ENCODE measurements at places on chromosomes 2 and 18.

DNA sequence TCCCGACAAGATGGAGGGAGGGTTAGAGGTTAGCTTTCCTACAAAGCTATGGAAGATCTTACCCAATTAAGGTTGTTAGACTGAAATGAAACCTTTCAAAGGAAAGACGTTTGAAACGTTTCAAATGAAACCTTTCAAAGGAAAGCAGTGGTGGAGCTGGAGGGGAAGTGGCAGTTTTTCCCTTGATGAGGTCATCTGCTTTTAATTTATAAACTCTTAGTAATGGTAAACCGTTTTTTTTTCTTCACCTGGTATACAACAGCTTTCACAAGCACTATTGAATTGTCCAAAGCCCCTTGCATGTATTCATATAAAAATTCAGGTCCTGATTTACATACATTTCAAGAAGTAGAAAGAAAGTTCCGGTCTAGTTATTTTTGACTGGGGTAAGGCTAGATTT lies 7.4 kb downstream of the PMAIP1 start:
- no peak for DNase-seq

DNA sequence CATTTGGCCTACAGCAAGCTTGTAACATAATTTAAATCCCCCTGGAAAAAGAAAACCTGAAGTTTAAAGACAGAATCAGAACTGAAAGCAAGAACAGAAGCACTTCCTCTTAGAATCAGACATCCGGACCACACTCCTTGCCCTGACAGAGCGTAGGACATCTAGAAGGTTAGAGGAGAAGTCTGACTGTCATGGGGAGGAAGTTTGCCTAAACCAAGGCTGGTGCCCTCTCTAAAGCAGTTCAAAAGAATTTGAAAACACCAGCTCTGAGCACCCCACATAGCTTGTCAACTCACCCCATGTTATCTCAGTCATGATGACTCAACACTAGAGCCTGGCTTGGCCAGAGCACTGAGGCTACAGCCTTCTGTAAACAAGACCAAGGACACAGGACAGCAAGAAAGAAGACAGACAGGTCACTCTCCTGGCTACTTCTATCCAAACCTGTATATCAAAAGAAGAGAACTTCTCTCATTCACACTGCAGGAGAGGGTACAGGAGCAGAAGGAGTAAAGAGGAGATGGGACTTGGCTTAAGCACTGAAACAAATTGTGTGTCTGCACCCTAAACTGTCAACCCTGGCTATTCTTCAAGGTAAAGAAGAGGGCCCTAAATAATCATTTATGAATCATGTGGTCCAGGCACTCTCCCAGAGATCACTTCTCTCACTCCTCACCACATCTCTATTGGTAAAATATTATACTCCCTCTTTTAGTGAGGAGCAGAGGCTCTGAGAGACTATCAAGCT lies 198.6 kb downstream of the MEMO1 start:
- DNase-seq, result peak; percentile 13

GRCh38 chr2:139652385-139652784 lies 872.2 kb upstream of the NXPH2 start:
- DNase-seq, result no peak

GRCh38 chr2:23293731-23294130 lies 91.2 kb upstream of the KLHL29 start:
- peak; percentile 16 for DNase-seq

GRCh38 chr2:176483901-176484568 lies 214.8 kb downstream of the MTX2 start:
- DNase-seq, result no peak

GRCh38 chr18:9433671-9434121 lies 41.6 kb upstream of the RALBP1 start:
- DNase-seq, result no peak

DNA sequence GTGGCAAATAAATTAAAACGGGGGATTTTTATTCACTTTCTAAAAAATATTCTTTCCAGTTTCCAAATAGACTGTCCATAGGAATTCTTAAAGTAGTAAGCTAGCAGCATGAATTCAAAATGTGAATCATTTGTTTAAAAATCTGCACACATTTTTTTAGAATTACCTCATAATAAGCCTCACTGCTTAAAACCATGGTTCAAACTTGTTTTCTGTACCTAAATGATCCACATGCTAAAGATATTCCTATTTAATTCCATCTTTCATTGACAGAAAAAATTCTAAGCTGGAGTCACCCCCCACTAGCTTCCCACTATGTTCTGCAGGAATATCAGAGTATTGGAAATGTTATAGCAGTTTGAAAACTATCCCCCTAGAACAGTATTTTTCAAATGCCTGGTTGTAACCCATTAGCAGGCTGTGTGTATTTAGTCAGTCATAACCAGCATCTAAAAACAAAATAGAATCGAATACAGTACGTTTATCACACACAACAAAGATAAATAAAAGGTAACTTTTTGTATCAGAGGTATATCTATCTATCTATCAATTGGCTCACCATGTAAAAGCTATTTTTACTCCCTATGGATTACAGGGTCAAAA lies 11.2 kb upstream of the IKZF2 start:
- no peak for DNase-seq

Measured in cardiac fibroblast (primary cell).